ENCODE measurements at places on chromosomes 1 and 21. TPM values are rescaled to one million over a fixed set of nuclear protein-coding genes. Genes with fewer than 3 reads are reported as not detected.

GRCh38 chr21:32993894-32994293 lies 31.8 kb upstream of the OLIG2 start:
- no peak overlapping the region for H3K4me3 ChIP-seq
- no peaks in the 10 kb centered on the region for H3K36me3 ChIP-seq
- no peak for DNase-seq
- H3K27me3 ChIP-seq, result peaks cover 14% of the 10 kb centered on the region

DNA sequence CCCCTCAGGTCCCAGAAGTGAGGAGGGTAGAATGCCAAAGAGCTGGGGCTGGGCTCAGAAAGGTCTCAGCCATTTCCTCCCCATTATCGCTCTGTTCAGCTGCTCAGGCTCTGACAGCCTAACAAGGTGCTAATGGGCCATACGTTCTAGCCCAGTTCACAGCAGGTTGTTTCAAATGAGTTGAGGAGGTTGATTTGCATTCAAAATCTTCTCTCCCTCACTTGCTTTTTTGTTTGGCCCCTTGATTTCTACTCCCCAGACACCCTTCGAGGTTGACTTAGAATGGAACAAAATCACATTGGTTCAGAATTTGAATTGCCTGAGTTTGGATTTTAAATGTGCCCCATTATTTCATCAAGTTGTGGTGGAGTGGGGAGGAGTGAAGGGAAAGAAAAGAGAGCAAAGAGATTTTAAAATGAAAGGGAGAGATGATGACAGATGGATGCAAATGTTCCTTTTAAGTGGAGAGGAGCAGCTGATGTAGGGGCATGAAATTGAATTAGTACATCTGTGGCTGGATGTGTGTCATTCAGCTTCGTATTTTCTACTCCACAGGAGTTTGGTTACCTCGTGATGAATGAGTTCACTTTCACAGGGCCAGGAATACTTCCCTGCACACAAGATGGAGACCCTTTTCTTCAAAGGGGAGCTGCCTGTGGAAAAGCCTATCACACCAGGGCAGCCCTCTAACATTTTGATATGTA lies 425.8 kb upstream of the CAMK1G start:
- DNase-seq, result no peak
- H3K36me3 ChIP-seq, result no peaks in the 10 kb centered on the region

- peaks cover 8% of the 10 kb centered on the region for H3K4me1 ChIP-seq
- H3K36me3 ChIP-seq, result no peaks in the 10 kb centered on the region
- no peak overlapping the region for H3K27ac ChIP-seq
Observed at GRCh38 chr1:34186741-34187494, 10.2 kb downstream of the C1orf94 start.

Gene PARK7
- 209 TPM for total RNA-seq

Gene TNFAIP8L2
- total RNA-seq, result not detected

Gene GSTM1
- total RNA-seq, result 15.4 TPM

Data from Calu3 (cell line).